ENCODE measurements at places on chromosomes 2 and 18.
A peak's percentile ranks its signal among the peaks of the same experiment; 100 is the strongest.

DNA sequence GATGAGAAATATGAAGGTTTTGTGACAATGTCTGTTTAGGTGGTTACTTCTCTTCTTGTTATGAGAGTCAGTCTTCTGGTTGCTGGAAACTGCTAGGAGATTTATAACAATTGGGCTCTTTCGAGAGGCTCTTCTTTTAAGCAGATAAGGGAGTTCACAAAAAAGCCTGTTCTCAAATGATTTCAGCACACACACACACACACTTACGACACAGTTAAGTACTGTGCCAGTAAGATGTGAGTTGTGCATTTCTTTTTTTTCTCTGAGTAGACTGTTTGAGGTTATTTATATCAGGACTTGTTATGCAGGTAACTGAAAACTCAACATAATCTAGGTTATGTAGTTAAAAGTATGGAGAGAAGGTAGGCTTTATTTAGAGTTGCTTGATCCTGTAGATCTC, 49.8 kb downstream of the MSH2 start:
- DNase-seq = no peak

- DNase-seq = no peak
Observed at GRCh38 chr2:20576598-20577115, 74.2 kb downstream of the HS1BP3 start.

DNA sequence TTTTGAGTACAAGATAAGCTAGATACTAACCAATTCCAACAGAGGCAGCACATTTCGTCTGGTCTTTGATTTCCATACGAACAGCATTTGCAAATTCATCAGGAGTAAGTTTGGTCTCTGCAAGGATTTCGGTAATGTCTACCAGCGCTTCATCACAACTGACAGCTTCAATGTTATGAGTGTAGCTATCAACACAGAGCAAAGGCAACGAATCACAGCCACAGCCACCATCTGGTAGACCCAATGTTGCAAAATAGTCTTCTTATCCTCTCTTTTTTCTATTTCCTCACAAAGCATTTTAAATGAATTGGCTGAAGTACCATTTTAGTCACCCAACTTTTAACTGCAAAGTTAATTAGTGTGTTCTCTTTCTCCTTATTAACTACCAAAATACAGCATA, 68.3 kb downstream of the REV1 start:
- DNase-seq = no peak

DNA sequence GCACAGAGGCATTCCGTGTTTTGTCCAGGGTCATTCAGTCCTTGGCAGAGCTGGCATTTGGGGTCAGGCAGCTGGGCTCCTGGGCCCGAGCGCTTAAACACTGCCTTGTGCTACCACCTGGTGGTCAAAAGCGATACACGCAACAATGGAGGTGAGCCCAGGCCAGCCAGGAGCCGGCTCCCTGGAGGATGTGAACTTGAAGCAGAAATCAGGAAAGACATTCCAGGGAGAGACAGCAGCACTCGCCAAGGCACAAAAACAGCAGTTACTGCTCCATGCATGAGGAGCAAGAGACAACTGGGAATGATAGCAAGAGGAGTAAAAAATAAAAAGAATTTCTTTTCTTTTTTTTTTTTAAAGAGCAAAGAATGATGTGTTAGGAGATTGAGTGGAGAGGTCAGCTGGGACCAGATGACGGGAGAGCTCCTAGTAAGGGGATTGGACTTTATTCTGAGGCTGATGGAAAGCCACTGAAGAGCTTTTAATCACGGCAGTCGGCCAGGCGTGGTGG, 20.7 kb downstream of the SCYGR8 start:
- peak; percentile 40 for DNase-seq

DNA sequence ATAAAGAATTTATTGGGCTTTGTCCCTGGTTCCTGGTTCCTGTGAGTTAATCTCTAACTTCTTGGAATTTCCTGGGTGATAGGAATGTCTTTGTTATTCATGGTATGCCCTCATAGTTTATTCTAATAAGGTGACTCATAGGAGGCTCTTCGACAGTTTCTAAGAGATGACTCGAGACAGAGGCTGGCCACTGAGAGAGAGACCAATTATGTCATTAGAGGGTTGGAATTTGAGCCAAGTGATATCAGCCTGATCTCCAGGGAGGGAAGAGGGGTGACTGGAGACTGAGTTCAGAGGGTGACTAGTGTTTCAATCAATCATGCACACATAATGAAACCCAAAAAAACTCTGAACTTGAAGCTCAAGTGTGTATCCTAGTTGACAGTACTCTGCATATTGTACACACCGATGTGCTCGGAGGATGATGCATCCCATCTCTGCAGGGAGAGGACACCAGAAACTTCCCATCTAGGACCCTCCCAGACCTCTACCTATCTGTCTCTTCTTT, 185.7 kb downstream of the MTCL1 start:
- DNase-seq = no peak

DNA sequence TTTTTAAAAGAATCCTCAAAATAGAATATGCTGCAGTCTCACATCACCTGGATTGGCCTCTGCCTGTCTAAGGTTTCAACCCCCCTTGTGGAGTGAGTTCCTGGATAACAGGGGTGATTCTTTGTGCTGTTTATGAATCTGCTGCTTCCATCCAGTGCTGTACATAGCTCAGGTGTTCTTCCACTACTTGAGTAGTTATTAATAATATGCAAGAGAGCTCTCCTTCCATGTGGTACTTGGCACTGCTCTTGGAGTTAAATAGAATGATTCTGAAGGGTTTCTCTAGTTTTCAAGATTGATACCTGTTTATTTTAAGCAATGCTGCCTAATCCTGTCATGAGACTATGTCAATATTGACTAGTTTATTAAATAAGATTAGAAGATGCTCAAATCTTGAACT, 273.6 kb downstream of the RDH14 start:
- DNase-seq = no peak

- DNase-seq = no peak
Observed at GRCh38 chr2:1543776-1544477, 130.7 kb downstream of the TPO start.

DNA sequence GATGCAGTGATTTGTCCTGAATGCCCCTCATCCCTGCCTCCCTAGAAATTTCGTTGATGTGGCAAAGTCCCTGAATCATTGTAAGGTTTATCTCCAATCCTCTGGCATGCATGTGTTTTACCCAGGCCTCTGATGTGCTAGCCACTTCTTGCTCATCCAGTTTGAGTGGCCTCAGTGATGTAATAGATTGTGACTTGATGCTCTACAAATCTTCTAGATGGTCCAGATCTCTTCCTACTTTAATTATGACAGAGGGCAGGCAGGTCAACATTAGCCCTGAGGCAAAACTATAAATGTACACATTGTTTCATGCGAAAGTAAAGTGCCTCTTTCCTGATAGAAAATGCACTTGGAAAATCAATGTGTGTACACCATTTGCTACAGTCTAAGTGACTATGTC, 54.5 kb downstream of the LONRF2 start:
- DNase-seq = no peak

- no peak for DNase-seq
Observed at GRCh38 chr2:181485638-181485946, 28.4 kb downstream of the ITGA4 start.

DNA sequence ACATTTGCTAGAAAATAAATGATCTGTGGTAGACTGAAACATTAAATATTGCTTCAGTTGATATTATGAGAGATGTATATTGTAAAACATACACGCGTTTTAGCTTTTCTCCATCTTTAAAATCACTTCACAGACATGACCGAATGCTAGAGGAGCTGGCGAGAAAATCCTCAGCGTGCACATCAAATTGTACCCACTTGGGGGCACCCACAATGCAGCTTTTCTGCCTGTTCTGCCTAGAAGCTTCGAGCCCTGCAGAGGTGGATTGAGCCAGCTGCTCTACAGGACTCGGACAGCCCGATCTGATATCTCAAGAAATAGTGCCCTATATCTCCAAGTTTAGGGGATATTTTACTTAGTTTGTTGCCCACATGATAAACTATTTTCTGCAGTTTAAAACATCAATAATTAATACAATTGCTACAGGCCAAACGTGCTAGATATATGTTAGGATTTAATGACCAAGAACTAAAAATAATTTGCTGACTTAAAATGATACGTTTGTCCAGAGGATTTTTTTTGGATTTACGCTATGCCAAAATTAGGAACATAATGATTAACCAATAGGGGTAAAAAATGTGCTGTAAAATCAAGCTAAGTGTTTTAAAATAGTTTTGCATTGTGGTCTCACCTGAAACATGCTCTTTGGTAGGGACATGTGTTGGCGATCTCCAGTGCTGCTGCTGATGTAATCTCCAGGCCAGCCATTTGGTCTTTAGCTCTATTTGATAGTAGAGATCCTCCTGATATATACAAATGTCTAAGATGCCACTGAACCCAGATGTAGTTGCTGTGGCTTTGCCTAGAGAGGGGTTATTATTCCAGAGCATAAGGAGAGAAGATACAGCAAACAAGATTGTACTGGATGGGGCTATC, 22.3 kb upstream of the ATP5MC3 start:
- peak; percentile 4 for DNase-seq

- DNase-seq = no peak
Observed at GRCh38 chr18:76975577-76976110, 153.3 kb downstream of the ZNF236 start.

DNA sequence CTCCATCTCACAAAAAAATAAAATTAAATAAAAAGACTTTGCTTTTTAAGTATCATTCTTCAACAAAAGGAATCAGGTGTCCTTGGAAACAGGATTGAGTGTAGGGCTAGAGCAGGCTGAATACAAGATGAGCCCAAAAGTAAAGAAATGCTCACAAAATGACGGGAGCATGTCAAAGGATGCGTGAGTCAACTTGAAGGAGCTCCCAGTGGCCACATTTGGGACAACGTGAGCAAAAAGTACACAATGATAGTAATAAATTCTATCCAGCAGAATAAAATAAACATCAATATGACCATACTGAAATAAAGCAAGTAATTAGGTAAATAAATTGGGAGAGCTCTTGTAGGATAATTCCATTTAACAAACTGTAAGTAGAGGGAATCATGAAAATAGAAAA, 220.7 kb downstream of the PHLPP1 start:
- DNase-seq = no peak

DNA sequence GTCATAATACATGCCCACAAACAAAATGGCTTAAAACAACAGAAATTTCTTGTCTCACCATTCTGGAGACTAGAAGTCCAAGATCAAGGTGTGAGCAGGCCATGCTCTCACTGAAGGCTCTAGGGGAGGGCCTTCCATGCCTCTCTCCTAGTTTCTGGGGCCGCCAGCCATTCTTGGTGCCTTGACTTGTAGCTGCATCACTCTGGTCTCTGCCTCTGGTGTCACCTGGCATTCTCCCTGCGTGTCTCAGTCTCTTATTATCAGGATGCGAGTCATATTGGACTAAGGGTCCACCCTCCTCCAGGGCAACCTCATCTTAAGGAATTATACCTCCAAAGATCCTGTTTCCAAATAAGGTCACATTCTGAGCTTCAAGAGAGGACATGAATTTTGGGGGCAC, 76.1 kb downstream of the KCNF1 start:
- no peak for DNase-seq

- DNase-seq = no peak
Observed at GRCh38 chr2:230408244-230408842, 7.7 kb upstream of the SP100 start.

GRCh38 chr2:19649785-19650380, 251.9 kb downstream of the TTC32 start:
- DNase-seq = no peak

- DNase-seq = no peak
Observed at GRCh38 chr2:116809109-116809508, 1005.4 kb upstream of the DDX18 start.

GRCh38 chr2:213065583-213066442, 85.6 kb downstream of the IKZF2 start:
- no peak for DNase-seq

DNA sequence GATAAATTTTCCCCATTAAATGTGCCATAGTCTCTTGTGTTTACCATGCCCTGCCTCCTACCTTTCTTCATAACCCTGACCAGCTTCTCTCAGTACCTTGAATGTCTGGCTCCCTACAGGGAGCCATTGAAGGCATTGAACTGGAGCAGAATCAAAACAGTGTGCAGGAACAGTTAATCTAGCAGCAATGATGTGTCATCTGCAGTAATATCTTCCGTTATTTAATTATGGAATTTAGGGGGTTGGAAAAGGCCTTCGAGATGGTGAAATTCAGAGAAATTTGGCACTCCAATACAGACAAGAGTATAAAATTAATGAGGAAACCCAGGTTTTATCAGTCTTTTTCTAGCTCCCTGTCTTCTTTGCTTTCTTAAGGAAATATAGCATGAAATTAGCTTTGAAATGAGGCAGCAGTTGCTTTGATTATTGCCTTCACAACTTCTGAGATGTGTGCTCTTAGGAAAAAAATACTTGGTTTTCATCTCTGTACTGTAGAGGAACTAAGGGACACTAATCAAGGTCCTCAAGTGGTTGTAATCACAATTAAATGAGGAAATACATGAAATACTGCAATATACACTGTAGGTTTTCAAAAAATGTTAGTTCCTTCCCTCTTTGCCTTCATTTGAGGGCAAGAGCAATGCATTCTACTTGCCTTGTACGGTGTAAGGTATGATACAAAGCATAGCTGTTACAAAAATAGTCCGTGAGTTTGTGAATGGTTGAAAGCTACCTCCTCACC, 369.1 kb downstream of the SETBP1 start:
- DNase-seq = no peak

DNA sequence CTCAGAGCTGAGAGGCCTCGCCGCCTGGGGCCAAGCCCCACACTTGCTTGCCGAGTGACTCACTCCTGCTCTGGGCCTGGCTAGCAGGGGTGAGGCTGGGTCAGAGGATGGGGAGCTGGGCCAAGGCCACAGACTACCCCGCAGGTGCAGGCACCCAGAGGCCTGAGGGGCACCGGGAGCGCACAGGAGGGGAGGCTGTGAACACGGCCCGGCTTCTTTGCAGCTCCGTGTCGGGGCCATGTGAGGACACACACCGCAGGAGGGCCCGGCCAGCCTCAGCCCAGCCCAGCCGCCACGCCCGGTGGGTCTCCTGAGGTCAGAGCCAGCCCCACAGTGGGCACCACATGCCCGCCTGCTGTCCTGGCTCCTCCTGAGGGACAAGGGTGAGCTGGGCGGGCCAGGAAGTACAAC, 8.4 kb downstream of the GPC1 start:
- no peak for DNase-seq

GRCh38 chr2:80291656-80292055, 12.9 kb downstream of the LRRTM1 start:
- no peak for DNase-seq

DNA sequence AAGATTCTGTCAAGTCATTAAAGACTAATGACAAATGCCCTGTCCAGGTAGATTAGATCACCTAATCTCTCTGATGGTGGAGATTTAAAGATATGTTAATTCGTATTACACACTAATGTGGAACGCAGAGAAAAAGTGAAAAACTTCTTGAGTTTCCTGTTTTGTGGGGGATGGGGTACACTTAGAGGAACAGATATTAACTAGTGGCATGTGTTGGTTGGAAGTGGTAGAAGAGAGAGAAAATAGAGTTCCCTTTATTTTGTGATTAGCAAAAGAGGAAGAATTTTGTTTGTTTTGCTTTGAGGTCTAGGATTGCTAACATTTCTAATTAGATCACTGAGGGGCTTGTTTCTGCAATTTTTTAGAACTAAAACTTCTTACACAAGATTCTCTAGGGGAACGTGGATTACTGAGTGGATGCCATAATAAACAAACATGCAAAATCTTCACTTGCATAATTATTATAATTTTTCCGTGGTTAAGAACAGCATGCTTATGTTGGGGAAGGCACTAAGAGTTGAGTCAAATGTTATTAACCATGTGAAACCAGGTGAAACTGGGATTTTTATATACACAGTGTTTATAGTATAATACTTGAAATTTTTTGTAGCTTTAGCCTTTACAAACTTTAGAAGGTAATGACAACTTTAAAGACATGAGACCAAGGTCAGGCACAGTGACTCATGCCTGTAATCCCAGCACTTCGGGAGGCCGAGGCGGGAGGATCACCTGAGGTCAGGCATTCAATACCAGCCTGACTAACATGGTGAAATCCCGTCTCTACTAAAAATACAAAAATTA, 97.4 kb upstream of the STK17B start:
- DNase-seq = no peak

Measured in caudate nucleus (tissue), 63 donors.